Progenitor cell of endocrine pancreas (in vitro differentiated cells): ENCODE measurements at places on chromosomes 12 and 14. TPM values are rescaled to one million over a fixed set of nuclear protein-coding genes. Genes with fewer than 3 reads are reported as not detected.

The LRP1-AS gene
- not detected in 2 replicates for total RNA-seq

DNA sequence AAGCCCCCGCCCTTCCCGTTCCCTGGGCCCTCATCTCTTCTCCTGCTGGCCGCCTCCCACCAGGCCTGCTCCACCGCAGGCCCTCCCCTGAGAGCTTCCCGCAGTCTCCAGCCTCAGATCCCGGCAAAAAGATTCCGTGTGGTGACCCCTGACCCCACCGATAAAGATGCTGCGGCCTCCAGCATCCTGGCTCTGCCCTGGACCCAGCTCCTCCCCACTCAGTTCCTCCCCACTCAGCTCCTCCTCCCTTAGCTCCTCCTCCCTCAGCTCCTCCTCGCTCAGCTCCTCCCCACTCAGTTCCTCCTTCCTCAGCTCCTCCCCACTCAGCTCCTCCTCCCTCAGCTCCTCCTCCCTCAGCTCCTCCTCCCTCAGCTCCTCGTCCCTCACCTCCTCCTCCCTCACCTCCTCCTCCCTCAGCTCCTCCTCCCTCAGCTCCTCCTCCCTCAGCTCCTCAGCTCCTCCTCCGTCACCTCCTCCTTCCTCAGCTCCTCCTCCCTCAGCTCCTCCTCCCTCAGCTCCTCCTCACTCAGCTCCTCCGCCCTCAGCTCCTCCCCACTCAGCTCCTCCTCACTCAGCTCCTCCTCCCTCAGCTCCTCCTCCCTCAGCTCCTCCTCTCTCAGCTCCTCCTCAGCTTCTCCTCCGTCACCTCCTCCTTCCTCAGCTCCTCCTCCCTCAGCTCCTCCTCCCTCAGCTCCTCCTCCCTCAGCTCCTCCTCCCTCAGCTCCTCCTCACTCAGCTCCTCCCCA is 17.0 kb downstream of the NOC4L start:
- DNase-seq, result no peak

DNA sequence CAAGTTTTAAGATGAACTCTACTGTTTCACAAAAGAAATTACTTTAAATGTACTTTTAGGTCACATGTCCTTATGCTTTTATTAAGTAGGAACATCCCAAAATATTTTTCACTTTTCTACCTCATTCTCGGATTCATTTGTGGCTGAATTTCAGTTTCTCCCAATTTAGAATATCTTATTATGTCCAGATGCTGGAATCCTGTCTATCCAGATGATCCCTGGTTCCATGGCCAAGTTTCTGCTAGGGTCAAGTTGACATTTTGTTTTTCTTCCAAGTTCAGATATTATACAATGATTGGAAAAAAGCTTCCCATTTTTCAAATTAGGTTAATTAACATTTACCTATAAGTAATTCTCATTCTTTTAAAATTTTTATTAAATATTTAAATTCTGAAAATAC is 181.8 kb upstream of the SLC16A7 start:
- no peak for DNase-seq

DNA sequence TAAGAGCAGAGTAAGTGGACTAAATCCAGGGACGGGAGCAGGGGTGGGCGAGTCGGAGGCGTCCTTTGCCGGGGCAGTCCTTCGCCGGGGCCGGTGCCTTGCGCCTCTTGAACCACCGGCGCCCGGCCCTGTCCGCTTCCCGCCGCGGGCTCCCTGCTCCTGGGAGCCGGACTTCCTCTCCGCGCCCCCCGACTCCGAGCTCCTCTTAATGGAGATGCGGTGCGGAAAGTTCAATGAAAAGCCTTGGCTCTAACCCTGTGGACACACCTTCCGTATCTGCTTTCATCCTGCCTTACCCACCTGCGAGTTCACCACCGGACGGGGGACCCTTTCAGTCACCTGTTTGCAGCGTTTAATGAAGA is 412 bp downstream of the FGFR1OP2 start:
- no peak for DNase-seq

DNA sequence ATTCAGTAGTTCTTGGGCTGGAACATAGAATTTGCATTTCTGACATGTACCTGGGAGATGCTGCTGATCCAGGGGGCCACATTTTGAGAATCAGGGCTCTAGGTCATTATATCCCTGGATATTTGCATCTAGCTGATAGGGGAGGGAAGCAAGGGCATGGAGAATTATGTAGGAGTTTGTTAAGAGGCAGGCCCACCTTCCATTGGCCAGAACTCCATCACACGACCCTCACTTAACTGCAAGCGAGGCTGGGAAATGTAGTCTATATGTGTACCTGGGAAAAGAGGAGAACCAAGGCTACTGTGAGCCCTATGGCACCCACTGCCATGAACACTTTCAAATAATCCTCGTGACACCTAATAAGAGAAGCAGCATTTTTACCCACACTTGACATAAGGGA is 657.6 kb downstream of the MED13L start:
- DNase-seq, result no peak

The BORCS5 gene
- total RNA-seq, result 22.0 and 25.2 TPM in 2 replicates

DNA sequence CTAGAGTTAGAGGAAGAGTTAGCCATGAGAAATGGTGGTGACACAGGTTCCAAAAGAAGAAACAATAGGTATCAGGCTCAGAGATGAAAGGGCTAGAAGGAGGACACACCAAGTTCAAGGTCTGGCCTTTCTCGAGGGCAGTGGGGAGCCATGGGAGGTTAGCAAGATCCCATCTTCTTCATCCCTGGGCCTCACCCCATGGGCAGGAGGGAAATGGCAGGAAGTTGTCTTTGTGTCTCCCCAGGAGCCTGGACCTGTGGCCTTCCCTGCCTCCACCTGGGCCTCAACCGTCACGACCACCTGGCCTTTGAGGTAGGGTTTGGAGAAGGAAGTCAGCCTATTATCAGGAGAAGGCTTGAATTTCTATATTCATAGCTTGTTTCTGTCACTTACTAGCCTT is 5.8 kb upstream of the AQP2 start:
- DNase-seq, result no peak

The GPD1 gene
- total RNA-seq, result 2.0 and 2.1 TPM in 2 replicates

The EML5 gene
- 6.0 and 6.1 TPM in 2 replicates for total RNA-seq

The SLCO1B1 gene
- total RNA-seq, result 0.17 and 0.69 TPM in 2 replicates

DNA sequence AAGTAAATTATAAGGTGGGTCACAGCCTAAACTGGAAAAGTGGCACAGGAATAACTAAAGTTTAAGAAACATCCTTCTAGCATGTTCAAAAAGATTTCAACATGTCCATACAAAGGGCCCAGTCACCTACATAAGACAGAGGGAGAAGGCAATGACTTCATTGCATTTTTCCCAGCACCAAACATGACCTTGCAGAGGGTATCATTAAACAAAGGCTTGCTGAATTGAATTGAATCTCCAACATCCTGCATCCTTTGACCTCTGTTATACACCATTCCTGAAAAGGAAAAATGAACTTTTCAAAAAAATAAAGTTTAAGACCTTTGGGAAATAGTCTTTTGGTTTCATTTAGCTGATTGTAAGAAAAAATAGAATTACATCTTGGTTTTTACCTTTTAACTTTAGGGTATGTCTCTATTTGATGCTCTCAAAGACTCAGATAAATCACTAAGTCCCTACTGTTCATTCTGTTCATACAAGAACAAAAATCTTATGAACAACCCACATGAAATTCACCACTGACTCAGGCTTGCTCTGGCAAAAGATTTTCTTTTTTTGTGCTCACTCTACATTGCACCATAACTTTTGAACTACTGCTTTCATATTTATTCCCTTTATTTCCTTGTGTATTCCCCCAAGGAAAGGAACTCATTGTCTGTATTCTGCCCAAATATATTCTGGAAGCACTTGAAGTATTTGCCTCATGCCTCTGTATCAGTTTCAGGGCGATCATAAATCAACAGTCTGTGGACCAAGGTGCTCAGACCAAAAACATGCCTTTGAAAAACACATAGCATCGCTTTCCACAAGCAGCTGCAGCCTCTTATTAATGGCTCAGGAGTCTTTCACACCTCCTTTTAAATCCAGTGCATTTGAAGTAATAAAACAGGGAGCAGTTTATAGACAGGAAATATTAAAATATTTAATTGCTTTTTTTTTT is 121.7 kb downstream of the DUSP6 start:
- no peak for DNase-seq

GRCh38 chr12:127489061-127489460 is 777.9 kb upstream of the TMEM132C start:
- DNase-seq, result no peak

GRCh38 chr12:67662910-67663538 is 14.5 kb downstream of the DYRK2 start:
- no peak for DNase-seq

The RD3L gene
- total RNA-seq, result not detected in 2 replicates

GRCh38 chr14:93234798-93235197 is 27.7 kb downstream of the UBR7 start:
- DNase-seq, result no peak

The PPP1R12A gene
- total RNA-seq, result 73.2 and 82.9 TPM in 2 replicates

DNA sequence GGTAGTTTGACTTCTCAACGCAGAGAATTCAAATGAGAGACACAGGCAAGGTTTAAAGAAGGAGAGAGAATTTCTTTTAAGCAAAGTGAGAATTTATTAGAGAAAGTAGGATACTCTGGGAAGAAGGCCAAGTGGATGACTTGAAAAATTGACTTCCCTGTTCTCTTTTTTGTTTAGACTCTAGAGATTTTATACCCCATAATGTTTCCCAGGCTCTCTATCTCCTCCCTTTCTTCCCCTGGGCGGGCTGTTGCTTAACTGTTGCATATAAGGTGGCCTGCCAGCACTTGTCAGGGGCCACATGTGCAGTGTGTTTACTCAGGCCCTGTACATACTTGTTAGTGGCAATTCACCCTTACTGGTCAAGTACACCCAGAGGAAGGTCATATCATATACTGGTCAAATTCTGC is 403.7 kb downstream of the SLC6A15 start:
- no peak for DNase-seq

The KRT7 gene
- 11.6 and 18.2 TPM in 2 replicates for total RNA-seq

DNA sequence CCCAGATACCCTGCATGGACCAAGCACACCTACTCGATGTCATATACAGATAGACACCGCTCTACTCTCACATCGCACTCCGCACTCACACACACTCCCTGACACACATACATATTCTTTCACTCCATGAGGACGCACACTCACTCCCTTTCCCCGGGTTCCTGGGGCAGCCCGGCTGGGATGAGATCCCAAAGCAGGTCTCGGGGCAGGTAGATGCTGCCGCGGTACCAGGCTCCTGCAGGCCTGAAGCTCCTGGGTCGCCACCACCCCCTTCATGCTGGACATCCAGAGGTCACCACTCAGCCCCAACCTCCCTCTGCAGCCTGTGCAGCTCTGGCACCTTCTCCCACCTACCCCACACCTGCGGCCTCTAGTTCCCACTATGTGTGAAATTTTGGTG is 2.3 kb downstream of the C1QL4 start:
- no peak for DNase-seq

- DNase-seq, result no peak
These were observed 181.5 kb upstream of the SYT1 start for GRCh38 chr12:78683031-78683430.

DNA sequence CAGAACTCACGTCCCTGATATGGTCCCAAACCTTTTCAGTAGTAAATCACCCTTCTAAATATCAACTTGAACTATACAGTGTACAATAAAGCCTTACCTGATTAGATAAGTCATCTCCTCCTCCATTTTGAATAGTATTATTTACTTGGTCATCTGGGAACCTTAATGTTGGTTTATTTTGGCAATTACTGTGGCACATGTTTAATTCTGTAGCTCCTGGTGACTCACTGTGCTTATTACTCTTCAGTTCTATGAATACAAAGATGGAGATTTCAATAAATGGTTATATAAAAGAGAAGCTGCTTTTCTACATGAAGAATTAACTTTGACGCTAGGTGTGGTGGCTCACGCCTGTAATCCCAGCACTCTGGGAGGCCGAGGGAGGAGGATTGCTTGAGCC is 25.4 kb downstream of the MIS18BP1 start:
- no peak for DNase-seq

DNA sequence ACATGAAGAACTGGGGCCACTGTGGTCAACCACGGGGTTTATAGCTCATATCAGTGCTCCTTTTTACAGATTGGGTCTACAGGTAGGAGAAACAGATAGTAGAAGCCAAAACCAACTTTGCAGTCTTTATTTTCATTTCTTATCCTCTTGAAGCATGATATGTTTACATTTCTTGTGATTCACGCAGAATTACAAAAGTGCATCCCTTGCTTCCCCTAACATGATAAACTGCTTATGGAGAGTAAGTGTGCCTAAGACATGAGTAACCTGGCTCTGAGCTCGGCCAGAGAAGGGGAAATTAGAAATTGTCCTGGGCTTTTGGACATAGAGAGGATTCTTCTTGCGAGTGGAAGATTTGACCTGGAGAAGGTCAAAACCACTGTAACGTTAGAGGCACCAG is 18.4 kb downstream of the PWP1 start:
- DNase-seq, result no peak

DNA sequence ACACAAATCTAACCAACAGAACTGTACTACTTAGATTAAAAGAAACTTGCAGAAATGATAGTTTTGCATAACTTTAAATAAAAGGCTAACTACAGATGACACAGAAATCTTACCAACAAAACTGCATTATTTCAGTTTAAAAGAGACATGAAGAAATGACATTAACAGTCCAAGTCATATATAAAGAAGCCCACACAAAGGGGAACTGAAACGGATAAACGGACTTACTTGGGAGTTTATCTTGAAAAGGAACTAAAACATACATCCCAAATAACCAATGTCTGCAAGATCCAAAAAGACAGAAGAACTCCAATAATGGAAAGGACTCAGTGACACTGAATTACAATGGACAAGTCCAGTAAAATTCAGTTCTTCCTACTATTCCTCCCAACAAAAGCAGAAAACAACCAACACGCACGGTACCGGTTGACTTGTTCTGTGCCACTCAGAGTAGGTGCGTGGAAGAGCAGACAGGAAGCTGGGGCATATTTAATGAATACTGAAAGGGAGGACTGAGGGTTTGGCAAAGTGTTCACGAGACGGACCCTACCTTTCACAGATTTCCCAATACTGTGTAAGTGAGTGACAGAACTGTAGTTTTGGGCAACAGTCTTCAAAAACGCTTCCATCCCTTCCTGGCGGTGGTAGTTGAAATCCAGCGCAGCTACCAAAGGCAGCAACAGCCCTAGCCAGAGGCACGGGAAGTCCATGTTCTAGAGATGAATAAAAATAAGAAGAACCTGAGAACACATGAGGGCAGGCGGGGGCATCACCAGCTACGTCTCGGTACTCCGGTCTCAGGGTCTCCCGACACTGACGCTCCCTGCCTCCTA is 627 bp downstream of the CPM start:
- no peak for DNase-seq

DNA sequence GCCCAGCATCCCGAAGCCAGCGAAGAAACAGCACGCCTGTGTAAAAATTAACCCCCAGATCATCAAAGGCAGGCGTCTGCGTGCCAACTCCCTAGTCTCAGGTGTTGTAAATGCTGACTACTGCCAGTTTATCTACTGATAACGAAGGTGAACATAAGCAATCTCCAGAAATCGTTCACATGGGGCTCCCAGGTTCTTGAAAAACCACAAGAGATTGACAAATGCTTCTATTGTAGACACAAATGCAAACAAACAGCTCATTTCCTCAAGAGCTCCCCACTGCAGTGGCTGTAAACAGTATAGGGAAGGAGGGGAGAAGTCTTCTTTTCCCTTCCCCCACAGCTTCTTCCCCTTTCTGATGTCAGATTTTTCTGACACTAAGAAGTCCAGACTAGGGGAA is 5.3 kb upstream of the PLEKHG3 start:
- no peak for DNase-seq

- DNase-seq, result no peak
These were observed 138.6 kb downstream of the EPS8 start for GRCh38 chr12:15650399-15651128.
